Ascending aorta (tissue), 2 donors: ENCODE measurements at places on chromosomes 1 and 21. TPM values are rescaled to one million over a fixed set of nuclear protein-coding genes. Genes with fewer than 3 reads are reported as not detected.
A peak's percentile ranks its signal among the peaks of the same experiment; 100 is the strongest.

DNA sequence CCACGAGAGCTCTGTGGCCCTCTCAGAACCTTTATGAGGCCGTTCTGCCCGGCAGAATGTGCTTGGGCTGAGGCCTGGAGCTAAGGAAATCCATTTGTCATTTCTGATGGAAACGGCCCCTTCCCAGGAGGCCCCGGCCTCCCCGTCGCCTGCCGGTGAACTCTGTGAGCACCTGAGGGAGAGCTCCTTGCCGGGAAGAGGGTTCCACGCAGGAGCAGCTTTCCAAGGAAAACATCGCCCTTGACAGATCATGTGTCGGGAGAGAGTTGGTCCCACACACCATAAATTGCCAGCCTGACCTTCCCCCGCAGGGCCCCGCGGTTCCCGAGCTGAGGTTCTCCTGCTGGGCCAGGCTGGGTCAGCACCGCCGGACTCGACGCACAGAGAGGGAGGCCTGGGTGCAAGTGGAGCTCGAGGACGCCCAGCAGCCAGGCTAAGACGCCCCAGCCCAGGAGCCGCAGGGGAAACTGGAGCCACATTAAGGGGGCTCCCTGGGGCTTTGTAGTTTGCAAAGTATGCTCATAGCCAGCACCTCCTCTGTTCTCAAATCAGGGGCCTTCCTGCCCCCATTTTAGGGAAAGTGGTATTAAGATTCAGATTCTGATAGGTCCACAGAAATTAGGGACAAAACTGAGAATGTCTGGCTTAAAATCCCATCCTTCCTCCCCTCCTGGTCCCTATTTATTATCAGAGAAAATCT lies 239.5 kb downstream of the FOXD2 start:
- H3K36me3 ChIP-seq = no peaks in the 10 kb centered on the region
- H3K27me3 ChIP-seq = no peaks in the 10 kb centered on the region
- peak overlapping the region; percentile 21 for H3K27ac ChIP-seq
- H3K4me3 ChIP-seq = no peak overlapping the region
- no peaks in the 10 kb centered on the region for H3K4me1 ChIP-seq
- DNase-seq = peak; percentile 61

- H3K4me1 ChIP-seq = no peaks in the 10 kb centered on the region
- no peaks in the 10 kb centered on the region for H3K36me3 ChIP-seq
- DNase-seq = no peak
- H3K27me3 ChIP-seq = no peaks in the 10 kb centered on the region
- peak overlapping the region; percentile 78 for H3K27ac ChIP-seq
- H3K4me3 ChIP-seq = no peak overlapping the region
These were observed 9.4 kb upstream of the FMO3 start for GRCh38 chr1:171081314-171081753.

DNA sequence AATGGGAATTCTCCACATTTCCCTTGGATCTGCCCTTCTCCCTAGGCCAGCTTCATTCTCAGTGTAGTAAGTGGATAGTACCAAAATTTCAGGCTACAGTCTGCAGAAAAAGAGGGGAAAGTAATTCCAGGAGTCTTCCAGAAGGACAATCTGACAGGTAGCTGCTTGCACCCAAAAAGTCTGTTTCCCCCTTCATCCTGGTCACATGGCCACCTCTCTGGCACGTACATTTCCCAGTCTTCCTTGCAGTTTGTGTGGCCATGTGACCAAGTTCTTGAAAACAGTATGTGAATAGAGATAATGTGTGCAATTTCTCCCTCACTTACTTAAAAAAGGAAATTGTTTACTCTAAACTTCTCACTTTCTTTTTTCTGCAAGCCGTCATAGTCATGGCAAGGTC lies 14.6 kb upstream of the FMO4 start:
- H3K4me1 ChIP-seq = no peaks in the 10 kb centered on the region
- DNase-seq = no peak
- H3K4me3 ChIP-seq = no peak overlapping the region
- H3K27me3 ChIP-seq = no peaks in the 10 kb centered on the region
- H3K36me3 ChIP-seq = no peaks in the 10 kb centered on the region
- no peak overlapping the region for H3K27ac ChIP-seq

LIN28A gene
- total RNA-seq = not detected

S100A7A gene
- total RNA-seq = not detected

DNA sequence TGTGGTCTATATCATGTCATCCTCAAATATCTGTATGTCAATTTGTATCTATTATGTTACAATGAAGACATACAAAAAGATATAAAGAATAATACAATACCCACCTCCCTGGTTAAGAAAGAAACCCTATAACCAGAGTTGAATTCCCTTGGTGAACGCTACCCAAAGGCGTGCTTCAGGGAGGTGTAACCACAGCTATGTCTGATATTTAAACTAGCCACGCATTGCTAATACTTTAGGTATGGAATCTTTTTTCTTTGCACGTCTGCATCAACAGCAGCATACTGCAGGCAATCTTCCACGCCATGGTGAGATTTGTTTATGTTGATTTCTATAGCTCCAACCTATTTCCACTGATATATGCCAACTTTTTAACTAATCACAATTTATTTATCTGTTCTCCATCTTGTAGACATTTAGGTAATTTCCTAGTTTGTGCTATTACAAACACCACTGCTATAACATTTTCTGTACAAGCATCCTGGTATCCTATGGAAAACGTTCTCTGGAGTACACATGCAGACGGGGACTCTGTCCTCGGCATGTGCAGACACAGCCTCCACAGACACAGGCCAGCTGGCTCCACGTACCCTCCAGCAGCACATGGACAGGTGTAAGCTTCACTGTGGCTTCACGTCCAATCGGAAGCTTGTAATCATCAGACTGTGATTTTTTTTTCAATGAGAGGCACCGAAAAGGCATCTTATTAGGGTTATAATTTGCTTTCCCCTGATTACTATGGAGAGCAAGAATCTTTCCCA lies 58.5 kb downstream of the HSF2BP start:
- H3K36me3 ChIP-seq = no peaks in the 10 kb centered on the region
- H3K27ac ChIP-seq = no peak overlapping the region
- no peaks in the 10 kb centered on the region for H3K4me1 ChIP-seq

EDARADD gene
- total RNA-seq = not detected

- DNase-seq = no peak
- no peaks in the 10 kb centered on the region for H3K4me1 ChIP-seq
- H3K27me3 ChIP-seq = no peaks in the 10 kb centered on the region
- no peak overlapping the region for H3K4me3 ChIP-seq
- H3K36me3 ChIP-seq = no peaks in the 10 kb centered on the region
These were observed 5.5 kb upstream of the KCNJ9 start for GRCh38 chr1:160075836-160076235.

MTARC2 gene
- total RNA-seq = 23.7 TPM

- no peak overlapping the region for H3K4me3 ChIP-seq
- H3K27me3 ChIP-seq = no peaks in the 10 kb centered on the region
- no peaks in the 10 kb centered on the region for H3K36me3 ChIP-seq
- peaks cover 2% of the 10 kb centered on the region for H3K4me1 ChIP-seq
These were observed 240.1 kb downstream of the DISC1 start for GRCh38 chr1:231866392-231867331.

- H3K36me3 ChIP-seq = no peaks in the 10 kb centered on the region
- H3K27me3 ChIP-seq = no peaks in the 10 kb centered on the region
- DNase-seq = no peak
- no peak overlapping the region for H3K4me3 ChIP-seq
- H3K27ac ChIP-seq = peak overlapping the region; percentile 10
These were observed 36.3 kb downstream of the EDN2 start for GRCh38 chr1:41447995-41448770.

GRCh38 chr1:212613440-212614335 lies 5.1 kb downstream of the ATF3 start:
- H3K36me3 ChIP-seq = peaks cover 40% of the 10 kb centered on the region
- H3K4me3 ChIP-seq = no peak overlapping the region
- peaks cover 13% of the 10 kb centered on the region for H3K4me1 ChIP-seq
- no peak for DNase-seq
- H3K27me3 ChIP-seq = no peaks in the 10 kb centered on the region

RRP15 gene
- total RNA-seq = 1.9 TPM

PRAMEF4 gene
- total RNA-seq = not detected

GRCh38 chr1:23444104-23444533 lies 19.6 kb upstream of the TCEA3 start:
- no peak overlapping the region for H3K27ac ChIP-seq
- H3K4me3 ChIP-seq = no peak overlapping the region
- no peaks in the 10 kb centered on the region for H3K4me1 ChIP-seq
- no peaks in the 10 kb centered on the region for H3K27me3 ChIP-seq
- H3K36me3 ChIP-seq = no peaks in the 10 kb centered on the region

DNA sequence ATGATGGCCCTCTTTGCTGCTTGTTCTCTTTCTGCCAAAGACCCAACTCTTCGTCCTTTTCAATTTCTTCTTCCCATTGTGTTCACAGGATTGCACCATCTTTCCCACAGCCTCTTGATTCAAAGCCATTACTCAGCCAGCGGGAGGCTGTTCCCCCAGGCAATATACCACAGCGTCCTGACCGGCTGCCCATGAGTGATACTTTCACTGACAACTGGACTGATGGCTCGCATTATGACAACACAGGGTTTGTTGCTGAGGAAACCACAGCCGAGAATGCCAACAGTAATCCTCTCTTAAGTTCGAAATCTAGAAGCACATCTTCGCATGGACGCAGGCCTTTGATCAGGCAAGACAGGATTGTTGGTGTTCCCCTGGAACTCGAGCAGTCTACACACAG lies 167.4 kb downstream of the LRRC40 start:
- H3K4me1 ChIP-seq = no peaks in the 10 kb centered on the region
- no peak overlapping the region for H3K27ac ChIP-seq
- no peaks in the 10 kb centered on the region for H3K27me3 ChIP-seq
- H3K4me3 ChIP-seq = no peak overlapping the region
- DNase-seq = no peak

GRCh38 chr1:33045246-33045645 lies 8.6 kb upstream of the AK2 start:
- H3K36me3 ChIP-seq = no peaks in the 10 kb centered on the region
- no peaks in the 10 kb centered on the region for H3K27me3 ChIP-seq
- no peak for DNase-seq

GRCh38 chr1:156019946-156020292 lies 832 bp downstream of the SSR2 start:
- peaks cover 4% of the 10 kb centered on the region for H3K4me1 ChIP-seq
- H3K27ac ChIP-seq = peak overlapping the region; percentile 91
- peaks cover 27% of the 10 kb centered on the region for H3K36me3 ChIP-seq
- DNase-seq = no peak
- H3K27me3 ChIP-seq = no peaks in the 10 kb centered on the region

DNA sequence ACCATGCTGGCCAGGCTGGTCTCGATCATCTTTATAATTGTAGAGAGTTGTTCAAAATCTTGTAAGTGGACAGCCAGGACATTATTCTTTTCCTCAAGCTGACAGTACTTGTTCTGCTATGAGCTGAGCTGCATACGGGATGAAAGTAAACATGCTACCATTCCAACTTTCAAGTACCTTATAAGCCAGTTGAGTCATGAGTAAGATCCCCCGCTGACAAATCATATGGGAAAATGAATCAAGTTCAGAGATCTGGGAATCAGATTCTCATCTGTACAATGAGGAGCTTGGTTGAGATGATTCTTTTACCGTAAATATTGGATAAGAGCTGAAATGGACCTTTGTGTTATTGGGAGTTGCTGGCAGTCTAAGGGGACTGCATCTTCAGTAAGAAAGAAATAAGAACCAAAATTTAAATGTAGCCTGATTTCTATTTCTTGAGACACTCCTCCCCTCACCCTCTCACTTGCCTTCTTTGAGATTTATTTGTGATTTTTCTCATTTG lies 62.7 kb downstream of the CENPF start:
- H3K27me3 ChIP-seq = no peaks in the 10 kb centered on the region
- no peaks in the 10 kb centered on the region for H3K36me3 ChIP-seq
- H3K4me1 ChIP-seq = no peaks in the 10 kb centered on the region
- no peak overlapping the region for H3K4me3 ChIP-seq

- H3K27ac ChIP-seq = peak overlapping the region; percentile 92
- H3K4me3 ChIP-seq = no peak overlapping the region
- H3K36me3 ChIP-seq = no peaks in the 10 kb centered on the region
- DNase-seq = peak; percentile 96
- H3K4me1 ChIP-seq = peaks cover 75% of the 10 kb centered on the region
These were observed 16.9 kb downstream of the SLC2A1 start for GRCh38 chr1:42941640-42942330.

DNA sequence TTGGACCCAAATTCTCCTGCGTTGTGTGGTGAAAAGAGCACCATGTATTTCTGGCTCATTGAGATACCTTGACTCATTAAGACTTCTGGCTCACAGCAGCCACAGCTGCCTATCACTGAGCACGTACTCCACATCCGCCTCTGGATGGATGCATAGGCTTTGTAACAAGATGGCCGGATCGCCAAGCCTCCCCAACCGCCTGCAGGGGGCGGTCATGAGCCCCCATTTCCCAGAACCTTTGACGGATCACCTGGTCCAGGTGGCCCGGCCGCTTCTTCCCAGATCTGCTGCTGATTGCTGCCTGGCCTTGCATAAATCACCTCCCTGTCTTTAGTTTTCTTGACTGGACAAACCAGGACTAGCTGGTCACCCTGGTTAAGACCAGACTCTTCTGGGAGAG lies 156.5 kb upstream of the KLHDC7A start:
- no peak overlapping the region for H3K4me3 ChIP-seq
- no peaks in the 10 kb centered on the region for H3K36me3 ChIP-seq
- H3K27me3 ChIP-seq = no peaks in the 10 kb centered on the region
- H3K27ac ChIP-seq = no peak overlapping the region
